ENCODE measurements at places on chromosomes 5 and 9.
A peak's percentile ranks its signal among the peaks of the same experiment; 100 is the strongest.

GRCh38 chr9:33414268-33414667 lies 11.9 kb upstream of the AQP7 start:
- DNase-seq, result no peak

- no peak for DNase-seq
These were observed 357.8 kb downstream of the TMEM167A start for GRCh38 chr5:82719368-82719767.

DNA sequence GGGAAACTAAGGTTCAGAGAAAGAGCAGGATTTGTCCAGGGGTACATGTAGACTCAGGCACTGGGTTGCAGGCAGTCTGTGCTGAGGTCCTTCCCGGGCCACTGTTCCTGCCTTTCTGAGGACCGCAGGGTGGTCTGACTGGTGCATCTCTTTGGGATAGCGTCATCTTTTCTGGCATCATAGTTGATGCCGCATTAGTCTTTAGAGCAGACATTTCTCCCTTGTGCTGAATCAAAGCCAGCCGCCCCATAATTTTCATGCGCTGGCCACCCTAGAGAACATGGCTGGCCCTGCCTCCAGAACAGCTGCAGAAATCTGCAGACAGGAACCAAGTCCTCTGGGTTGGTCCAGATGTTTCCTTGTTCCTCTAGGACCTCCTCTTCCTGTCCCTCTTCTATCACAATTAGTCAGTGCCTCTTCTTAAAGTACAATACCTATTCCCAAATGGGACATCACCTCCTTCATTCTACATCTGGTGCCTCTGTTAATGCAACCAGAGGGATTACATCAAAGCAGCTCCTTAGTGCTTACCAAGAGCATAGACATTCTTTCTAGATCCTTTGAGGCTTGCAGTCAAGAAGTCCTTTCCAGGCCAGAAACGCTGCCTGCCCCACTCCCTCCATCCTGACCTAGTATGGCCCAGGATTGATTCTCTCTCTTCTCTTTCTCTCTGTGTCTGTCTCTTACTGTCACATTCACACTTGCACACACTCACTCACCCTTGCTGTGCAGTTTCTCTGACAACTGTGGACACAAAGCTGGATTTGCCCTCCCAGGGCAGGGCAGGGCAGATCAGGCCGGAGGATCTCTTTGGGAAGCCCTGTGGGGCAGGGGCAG lies 42.0 kb upstream of the ORM1 start:
- DNase-seq, result no peak

DNA sequence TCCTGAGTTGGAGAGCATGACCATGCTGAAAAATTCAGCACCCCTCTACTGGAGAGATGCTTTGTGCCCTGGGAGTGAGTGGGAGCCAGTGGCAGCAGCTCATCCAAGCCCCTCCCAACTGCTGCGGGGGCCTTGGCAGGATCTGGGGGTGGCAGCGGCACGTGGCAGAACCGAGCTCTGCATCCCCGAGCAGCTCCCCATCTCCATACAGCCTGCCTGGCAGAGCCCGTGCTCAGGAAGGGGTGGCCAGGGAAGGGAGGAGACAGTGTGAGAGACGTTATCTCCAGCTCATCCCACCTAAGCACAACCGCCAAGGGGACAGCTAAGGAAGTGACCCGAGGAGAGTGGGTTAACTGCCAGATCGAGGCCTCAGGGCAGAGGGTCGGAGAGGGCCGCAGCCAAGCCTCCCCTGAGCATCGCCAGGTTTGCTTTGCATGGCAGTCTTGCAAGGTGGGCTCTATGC lies 17.2 kb upstream of the DPM2 start:
- peak; percentile 63 for DNase-seq

GRCh38 chr9:127316586-127317323 lies 52.2 kb downstream of the GARNL3 start:
- DNase-seq, result no peak

DNA sequence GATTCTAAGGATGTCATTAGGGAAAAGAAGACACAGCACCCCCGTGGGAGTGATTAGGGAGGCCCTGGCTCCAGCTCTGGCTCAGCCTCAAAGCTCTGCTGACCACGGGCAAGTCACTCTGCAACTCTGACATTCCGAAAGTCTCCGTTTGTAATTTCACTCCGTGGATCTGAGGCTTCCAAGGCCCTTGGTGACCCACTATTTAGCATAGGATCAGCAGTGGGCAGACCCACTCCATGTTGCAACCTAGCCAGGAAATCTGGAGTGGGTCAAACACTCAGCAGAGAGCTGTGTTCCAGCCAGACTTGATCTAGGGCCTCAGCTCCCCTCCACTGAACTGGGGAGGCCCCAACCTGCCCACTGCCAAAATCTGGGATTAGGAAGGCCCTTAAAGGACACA lies 11.8 kb downstream of the PHF19 start:
- no peak for DNase-seq

DNA sequence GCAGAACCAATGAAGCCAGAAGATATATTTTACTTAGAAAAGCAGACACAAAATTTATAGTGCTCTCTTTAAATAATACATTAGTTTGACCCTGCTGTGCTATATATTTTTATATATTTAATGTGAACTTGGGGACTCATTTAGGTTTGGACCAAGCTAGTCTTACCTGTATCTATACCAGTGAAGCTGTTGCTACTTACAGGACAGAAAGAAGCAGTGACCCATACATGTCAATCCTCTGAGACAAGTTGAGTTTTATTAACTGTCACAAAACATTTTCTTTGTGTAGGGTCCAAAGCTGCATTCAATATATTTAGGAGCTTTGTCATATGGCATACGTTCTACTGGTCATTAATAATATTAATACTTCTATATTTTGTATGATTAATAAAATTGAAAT lies 327.7 kb upstream of the NUDT12 start:
- peak; percentile 18 for DNase-seq

Measured in midbrain (tissue), 1 donor.